ENCODE measurements at places on chromosomes 16 and 17.

DNA sequence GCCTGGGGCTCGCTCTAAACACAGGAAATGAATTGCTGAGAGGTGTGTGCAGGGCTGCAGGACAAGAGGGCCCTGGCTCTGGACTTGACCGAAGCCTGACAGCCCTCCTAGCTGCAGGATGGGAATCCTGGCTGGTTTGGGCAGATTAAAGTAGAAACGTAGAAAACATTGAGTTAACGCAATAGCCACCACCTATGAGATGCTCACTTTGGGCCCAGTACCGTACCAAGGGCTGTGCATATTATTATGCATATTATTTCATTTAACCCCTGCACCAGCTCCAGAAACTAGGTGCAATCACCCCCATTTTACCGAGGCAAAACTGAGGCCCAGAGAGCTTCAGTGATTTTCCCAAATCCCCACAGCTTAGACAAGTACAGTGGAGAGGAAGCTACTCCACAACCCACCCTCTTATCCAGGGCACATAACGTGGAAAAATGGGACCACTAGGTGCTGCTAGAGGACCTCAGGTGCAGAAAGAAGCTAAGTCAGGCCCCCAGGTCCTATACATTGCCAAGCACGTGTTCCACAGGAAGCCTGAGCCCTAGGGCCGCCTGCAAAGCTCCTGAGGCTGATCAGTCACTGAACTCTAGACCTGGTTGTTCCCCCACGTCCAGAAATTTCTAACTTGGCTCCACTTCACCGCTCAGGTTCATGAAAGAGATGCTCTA is 79.2 kb downstream of the MYH11 start:
- DNase-seq = no peak

DNA sequence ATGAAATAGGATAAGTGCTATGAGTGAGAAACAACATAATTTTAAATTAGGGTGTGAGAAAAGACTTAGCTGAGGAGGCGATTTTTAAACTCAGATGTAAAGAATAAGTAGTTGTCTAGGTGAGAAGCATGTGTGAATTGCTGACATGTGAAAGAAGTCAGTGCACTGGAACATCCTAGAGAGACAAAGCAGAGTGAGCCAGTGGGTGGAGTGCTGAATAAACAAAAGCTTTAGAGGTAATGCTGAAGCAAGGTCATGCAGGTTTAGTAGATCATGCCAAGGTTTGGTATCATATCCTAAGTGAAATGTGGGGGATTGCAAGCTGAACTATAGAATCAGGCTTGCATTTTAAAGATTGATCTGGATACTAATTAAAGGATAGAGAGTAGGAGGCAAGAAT is 89.4 kb downstream of the KIF2B start:
- no peak for DNase-seq

DNA sequence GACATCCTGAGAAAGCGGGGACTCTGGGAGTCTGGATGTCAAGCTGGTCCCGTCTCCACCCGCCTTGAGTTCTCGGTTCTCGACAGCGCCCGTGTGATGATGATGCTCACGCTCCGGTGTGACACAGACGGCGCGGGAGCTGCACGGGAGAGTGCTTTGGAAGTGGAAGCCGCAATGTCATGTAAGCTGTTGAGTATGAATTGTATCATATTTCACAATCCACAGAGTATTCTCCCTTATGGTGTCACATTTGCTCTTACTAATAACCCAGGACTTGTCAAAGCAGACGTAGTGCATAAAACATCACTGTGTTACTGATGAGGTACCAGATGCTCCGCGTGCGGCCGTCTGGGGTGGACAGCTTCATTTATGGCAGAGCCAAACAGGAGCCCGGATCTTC is 217.5 kb upstream of the CHMP6 start:
- no peak for DNase-seq

- DNase-seq = no peak
Observed at GRCh38 chr17:63983320-63983719, 10.6 kb upstream of the SCN4A start.

DNA sequence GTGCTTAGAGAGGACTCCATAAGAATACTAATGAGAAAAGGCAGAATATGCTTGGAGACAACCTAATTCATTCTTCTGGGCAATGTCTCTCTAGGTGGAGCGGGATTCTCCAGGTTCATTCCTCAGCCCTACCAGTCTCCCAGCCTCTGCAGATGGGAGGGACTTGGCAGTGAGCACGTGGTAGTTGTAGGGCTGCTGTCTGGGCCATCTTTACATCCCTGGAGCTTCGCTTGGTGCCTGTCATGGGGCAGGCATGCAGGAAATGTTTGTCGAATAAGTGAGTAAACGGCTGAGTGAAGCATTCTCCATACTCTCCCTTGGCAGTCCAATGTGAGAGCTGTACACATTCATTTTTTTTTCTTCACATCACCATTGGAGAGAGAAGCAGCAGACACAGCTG is 387.5 kb downstream of the UTP18 start:
- no peak for DNase-seq
